ENCODE measurements at places on chromosomes 13 and 19.

- DNase-seq: no peak
These were observed 173.9 kb downstream of the PRR20E start for GRCh38 chr13:57340878-57341277.

- no peak for DNase-seq
These were observed 135.6 kb downstream of the NUFIP1 start for GRCh38 chr13:44853641-44854040.

- no peak for DNase-seq
These were observed 201.9 kb upstream of the SOX1 start for GRCh38 chr13:111865046-111865445.

DNA sequence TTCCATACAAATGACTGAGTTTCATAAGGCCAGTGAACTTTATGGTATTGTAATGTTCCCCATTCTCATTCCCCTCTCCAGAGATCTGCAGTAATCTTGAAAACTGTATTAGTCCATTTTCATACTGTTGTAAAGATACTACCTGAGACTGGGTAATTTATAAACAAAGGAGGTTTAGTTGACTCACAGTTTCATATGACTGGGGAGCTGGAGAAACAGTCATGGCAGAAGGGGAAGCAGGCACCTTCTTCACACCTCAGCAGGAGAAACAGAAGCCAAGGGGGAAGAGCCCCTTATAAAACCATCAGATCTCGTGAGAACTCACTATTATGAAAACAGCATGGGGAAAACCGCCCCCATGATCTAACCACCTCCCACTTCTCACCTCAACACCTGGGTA lies 318.7 kb upstream of the KLF12 start:
- no peak for DNase-seq

- DNase-seq: no peak
These were observed 74.0 kb downstream of the PDS5B start for GRCh38 chr13:32660227-32660626.

DNA sequence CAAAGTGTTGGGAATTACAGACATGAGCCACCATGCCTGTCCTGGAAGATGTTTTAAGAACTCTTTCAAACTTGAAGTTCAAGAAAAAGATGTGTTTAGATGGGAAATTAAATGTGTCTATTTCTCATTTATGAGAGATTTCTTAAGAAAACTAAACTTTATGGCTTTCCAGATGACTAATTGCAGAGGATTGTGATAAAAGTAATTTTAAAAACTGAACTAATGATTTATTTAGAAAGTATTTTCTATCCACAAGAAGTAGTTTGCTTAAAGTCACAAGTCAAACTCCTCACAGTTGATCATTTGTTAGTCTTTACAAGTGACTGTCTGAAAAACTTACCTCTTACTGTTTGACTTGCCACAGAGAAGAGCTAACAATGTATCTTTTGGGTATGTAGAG lies 89.6 kb upstream of the SPRY2 start:
- DNase-seq: no peak
